Hepatocyte (in vitro differentiated cells): ENCODE measurements at places on chromosomes 5 and 9. TPM values are rescaled to one million over a fixed set of nuclear protein-coding genes. Genes with fewer than 3 reads are reported as not detected.

- DNase-seq, result no peak
These were observed 448 bp downstream of the RELL2 start for GRCh38 chr5:141637123-141637766.

GRCh38 chr5:77635067-77635916 lies 3.2 kb downstream of the OTP start:
- DNase-seq, result no peak

DNA sequence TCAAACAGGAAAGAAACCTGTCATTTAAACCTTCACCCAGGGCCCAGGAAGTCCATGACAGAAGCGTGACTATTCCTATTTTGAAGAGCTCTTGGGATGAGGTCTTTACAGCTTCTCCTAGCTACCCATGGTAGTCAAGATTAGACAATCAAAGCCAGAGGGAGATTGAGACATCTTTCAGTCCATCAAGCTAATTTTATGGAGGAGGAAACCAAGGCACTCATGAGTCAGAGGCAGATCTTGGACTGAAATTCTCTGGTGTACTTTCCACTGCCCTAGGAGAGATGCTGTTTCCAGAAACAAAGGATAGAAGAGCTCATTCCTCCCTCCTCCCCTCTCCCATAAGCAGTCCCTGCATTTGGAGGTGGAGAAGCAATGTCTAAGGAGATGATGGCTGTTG lies 9.2 kb downstream of the TNFSF8 start:
- DNase-seq, result no peak

Gene CCDC112
- 4.2 TPM in 2 replicates for polyA plus RNA-seq

Gene LRRC19
- 8.6 and 9.6 TPM in 2 replicates for polyA plus RNA-seq
